ENCODE measurements at places on chromosomes 4 and X.
A peak's percentile ranks its signal among the peaks of the same experiment; 100 is the strongest.

- no peak for DNase-seq
Measured at GRCh38 chr4:34718576-34719245, 1525.6 kb downstream of the ARAP2 start.

- no peak for DNase-seq
Measured at GRCh38 chr4:130233377-130234047, 1137.6 kb downstream of the C4orf33 start.

- DNase-seq = no peak
Measured at GRCh38 chr4:133152330-133152821, 3.3 kb downstream of the PCDH10 start.

DNA sequence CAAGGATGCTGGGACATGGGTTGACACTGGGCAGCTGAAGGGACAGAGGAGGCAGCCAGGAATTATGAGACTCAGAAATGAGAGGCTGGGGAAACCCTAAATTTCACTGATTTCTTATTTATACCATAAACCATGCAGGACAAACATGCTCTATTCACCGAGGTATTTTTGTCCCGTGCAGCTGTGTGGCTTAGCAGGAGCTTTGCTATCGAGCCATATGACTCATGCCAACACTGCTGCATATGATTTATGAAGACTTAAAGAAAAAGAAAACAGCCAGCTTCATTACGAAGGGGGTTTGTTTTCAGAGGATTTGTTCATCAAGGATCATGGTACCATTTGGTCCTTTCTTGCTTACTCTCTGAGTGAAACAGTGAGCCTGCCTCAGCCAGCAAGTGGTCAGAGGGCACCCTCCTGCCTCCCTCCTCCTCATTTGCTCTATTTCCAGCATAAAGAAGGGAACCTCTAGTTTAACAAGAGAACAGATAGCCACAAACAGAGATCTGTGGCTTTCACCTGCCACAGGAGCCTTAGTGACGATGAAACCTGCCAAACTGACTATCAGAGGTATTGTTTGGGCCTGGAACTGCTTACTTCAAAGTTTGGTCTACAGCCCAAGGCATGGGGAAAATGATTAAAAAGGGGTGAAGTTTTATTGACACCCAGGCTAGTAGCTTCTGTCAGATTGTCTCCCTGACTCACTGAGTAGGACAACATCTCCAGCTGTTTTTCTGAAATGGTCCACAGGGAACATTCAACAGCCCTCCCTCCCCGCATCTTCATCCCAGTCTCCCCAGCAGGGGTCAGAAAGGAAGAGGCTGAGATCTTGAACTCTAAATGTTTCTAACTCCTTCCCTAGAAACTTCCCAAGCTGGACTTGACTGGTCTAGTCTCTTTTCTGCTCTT is 80.1 kb upstream of the MAML3 start:
- peak; percentile 60 for DNase-seq

DNA sequence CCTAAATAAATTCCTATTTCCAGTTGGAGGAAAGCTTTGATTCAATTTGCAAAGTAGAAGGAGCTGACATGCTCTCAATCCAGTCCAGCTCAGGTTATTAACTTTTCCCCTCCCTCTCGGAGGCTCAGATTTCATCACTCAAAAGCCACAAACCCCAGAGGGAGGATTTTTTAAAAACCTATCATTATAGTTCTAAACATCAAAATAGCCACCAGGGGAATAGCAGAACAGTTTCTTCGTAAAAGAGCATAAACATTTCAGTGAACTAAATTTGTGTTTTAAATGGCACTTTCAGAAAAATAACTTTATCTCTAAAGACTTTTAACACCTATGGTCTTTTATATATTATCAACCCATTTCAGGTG is 8.8 kb downstream of the GPRIN3 start:
- no peak for DNase-seq

- no peak for DNase-seq
Measured at GRCh38 chr4:116982656-116983055, 102.7 kb downstream of the TRAM1L1 start.

DNA sequence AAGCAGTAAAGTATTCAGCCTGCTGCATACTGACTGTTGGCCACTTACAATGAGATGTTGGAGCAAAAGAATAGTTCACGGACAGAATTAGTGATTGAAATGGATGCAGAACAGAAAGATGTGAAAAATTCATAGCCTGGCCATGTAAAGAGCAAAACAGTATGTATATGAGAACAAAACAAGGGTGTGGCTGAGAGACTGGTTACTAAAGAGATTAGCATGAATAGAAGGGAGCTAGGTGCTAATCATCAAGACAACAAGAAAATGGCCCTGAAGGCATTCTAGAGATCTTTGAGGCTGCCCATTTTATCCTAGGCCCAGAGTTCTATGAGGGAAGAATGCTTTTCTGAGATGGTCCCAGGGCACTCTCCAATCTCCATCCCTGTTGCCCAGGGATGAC is 208.5 kb downstream of the ARHGEF9 start:
- DNase-seq = no peak

- DNase-seq = no peak
Measured at GRCh38 chr4:53788621-53789020, 197.3 kb upstream of the LNX1 start.
